ENCODE measurements at places on chromosomes 3 and 15.
A peak's percentile ranks its signal among the peaks of the same experiment; 100 is the strongest.

DNA sequence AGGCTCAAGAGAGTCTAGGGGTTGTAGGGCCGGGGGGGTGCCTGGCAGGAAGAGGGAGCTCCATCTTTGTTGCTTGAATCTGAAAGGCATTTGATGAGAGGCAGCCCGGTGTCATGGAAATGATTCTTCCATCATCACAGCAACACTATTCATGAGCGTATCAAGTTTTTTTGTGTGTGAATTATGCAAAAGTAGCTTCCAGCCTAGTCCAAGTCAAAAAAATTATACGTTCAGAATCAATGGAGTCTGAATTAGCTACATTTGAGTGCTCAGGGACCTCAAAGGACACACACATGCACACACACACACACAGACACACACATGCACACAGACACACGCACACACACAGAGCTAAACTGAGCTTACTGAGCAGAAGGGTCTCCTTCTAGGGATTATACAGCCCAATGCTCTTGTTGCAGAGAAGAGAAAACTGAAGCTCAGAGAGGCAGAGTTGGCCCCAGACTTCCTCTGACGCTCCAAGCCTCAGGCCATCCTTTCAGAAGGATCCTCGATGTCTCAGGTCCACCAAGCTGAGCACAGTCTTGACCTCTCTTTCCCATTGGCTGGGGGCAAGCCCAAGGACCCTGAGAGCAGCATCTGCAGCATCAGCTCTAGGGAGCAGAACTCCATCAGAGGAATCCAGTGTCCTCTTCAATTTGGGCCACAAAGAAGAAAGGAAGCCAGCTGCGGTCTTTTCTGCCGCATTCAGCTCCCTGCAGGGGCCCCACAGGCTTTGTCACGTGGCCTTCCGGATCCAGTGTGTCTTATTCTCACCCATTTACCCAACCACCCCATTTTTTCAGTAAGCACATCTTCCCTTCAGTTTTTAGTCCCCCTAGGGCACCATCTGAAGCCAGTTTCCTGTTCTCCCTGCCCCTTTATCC lies 228.0 kb downstream of the UACA start:
- DNase-seq, result peak; percentile 30

DNA sequence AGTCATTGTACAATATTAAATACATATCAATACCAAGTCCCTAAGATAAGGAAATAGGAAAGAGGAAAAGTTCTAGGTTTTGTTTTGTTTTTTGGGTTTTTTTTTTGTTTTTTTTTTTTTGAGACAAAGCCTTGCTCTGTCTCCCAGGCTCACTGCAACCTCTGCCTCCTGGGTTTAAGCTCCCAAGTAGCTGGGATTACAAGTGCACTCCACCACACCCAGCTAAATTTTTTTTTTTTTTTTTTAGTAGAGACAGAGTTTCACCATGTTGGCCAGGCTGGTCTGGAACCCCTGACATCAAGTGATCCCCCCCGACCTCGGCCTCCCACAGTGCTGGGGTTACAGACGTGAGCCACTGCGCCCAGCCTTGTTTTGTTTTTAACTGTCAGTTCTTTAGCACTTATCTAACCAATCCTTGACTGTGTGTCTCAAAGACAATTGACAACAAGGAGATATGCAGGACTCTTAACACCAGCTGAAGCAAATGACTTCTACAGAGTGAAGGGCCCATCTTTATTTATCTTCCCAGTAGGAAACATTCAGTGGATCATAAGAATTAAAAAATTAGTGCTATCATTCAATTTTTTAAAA lies 100.0 kb upstream of the RAP2B start:
- DNase-seq, result no peak

DNA sequence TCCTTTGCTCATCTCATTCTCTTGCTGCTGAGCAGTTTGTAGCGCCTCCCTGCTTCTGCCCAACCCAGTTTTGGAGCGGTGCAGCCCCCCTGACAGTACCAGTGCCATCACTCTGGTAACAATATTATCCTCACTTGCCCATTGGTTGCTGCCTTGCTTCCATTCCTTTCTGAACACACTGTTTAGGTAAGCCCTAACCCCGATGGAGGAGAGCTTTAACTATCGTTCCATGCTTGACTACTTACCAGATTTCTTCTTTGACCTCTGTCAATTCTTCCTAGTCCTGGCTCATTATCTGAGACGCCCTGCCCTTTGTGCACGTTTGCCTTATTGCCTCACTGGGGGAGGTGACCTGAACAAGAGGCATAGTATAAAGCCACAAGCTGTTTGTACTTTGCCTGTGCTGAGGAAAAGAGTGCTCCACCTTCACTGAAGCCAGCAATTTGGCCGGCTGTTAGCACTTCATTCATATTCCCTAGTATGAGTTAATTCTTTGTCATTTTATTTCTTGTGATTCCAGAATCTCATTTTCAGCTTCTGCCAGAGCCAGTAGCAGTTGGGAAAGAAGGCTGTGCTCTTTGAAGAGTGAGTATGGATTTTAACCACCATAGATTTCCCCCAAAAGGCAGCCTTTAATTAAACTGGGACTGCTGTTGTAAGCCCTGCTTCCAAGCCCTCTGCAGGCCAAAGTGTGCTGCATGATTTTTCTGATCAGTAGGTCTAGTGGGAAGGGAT lies 11.9 kb downstream of the ABHD6 start:
- DNase-seq, result no peak

GRCh38 chr15:64480891-64481290 lies 20.5 kb downstream of the ZNF609 start:
- DNase-seq, result no peak

DNA sequence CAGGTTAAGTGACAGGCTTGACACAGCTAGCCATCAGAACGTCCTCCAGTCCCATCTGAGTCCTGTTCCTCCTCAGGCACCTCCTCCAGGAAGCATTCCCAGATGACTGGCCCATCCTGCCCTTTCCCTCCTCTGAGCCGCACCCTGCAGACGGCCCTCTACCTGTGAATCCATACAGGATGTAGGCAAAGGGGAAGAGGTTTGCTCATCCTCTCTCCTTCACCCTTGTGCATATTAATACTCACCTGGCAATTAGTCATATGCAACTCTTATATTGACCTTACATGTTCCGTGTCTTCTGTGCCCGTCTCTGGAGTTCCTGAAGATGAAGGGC lies 61.9 kb downstream of the SMAD3 start:
- no peak for DNase-seq
